ENCODE measurements at places on chromosomes 2 and 18. TPM values are rescaled to one million over a fixed set of nuclear protein-coding genes. Genes with fewer than 3 reads are reported as not detected.

The MERTK gene
- 0.11 TPM for polyA plus RNA-seq

The INHA gene
- 0.94 TPM for polyA plus RNA-seq

GRCh38 chr2:69390471-69390870, 3.4 kb upstream of the GFPT1 start:
- DNase-seq, result no peak

DNA sequence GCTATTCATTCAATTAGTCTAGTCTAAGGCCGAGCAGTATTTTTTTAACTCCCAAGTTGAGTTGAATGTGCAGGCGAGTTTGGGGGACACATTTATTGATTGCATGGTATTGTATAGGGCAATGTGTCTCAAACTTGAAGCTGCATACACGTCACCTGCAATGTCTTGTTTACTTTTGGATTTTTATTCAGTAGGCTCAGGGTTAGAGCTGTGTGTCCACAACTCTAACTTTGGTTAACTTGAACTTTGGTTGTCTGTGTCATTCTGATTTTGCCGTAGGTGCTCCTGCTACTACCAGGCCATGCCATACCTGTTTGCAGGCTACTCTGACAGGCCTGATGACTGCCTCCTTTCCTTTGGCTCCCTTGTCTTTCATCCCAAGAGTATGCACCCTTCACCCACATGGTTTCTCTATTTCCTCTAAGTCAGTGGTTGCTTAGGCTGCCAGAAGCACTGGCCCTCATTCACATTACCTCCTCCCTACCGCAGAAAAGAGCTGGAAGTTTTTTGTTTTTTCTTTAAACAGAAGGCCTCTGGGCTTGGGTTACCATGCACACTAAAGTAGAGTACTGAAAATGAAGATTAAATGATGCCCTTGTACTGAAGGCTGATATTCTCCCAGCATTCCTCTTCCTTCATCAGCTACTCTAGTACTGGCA, 219.4 kb upstream of the SPOPL start:
- no peak for DNase-seq

- no peak for DNase-seq
Observed at GRCh38 chr18:58662118-58662517, 9.1 kb upstream of the MALT1 start.

- no peak for DNase-seq
Observed at GRCh38 chr2:120195553-120195952, 27.6 kb downstream of the TMEM185B start.

- DNase-seq, result no peak
Observed at GRCh38 chr2:237240252-237240651, 154.6 kb downstream of the COPS8 start.
